ENCODE measurements at places on chromosomes 6 and 20.

- no peaks in the 10 kb centered on the region for H3K27me3 ChIP-seq
- no peak overlapping the region for H3K4me3 ChIP-seq
- no peak for DNase-seq
- H3K36me3 ChIP-seq = peaks cover 19% of the 10 kb centered on the region
- peak overlapping the region; percentile 31 for H3K27ac ChIP-seq
These were observed 38.8 kb downstream of the LYRM2 start for GRCh38 chr6:89599727-89600126.

- peaks cover 27% of the 10 kb centered on the region for H3K36me3 ChIP-seq
- H3K27ac ChIP-seq = no peak overlapping the region
- no peaks in the 10 kb centered on the region for H3K27me3 ChIP-seq
- H3K4me3 ChIP-seq = no peak overlapping the region
- DNase-seq = no peak
- H3K4me1 ChIP-seq = peaks cover 61% of the 10 kb centered on the region
These were observed 20.9 kb upstream of the NAA20 start for GRCh38 chr20:19996222-19996621.

DNA sequence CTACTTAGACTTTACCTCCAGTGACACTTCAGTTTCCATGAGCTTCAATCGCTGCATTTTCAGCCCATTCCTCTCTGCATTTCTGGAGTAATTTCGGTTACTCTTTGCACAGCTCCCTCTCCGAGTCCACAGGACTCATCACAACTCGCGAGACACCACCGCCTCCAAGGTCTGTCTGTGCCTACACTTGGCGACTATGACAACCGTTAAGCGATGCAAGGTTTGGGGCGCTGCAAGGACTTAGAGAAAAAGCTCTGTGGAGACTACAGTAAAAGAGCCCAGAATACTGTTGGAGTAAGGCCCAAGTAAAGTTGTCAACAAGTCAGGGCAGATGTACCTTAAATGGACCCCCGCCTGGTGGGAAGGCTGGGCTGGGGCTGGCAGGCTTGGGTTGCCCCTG lies 95.7 kb upstream of the RPS6KA2 start:
- no peak overlapping the region for H3K27ac ChIP-seq
- H3K36me3 ChIP-seq = no peaks in the 10 kb centered on the region
- no peak overlapping the region for H3K4me3 ChIP-seq
- no peak for DNase-seq

- H3K4me3 ChIP-seq = no peak overlapping the region
- DNase-seq = no peak
- no peaks in the 10 kb centered on the region for H3K27me3 ChIP-seq
- H3K27ac ChIP-seq = peak overlapping the region; percentile 72
These were observed 9.9 kb downstream of the DNMT3B start for GRCh38 chr20:32772046-32772445.

DNA sequence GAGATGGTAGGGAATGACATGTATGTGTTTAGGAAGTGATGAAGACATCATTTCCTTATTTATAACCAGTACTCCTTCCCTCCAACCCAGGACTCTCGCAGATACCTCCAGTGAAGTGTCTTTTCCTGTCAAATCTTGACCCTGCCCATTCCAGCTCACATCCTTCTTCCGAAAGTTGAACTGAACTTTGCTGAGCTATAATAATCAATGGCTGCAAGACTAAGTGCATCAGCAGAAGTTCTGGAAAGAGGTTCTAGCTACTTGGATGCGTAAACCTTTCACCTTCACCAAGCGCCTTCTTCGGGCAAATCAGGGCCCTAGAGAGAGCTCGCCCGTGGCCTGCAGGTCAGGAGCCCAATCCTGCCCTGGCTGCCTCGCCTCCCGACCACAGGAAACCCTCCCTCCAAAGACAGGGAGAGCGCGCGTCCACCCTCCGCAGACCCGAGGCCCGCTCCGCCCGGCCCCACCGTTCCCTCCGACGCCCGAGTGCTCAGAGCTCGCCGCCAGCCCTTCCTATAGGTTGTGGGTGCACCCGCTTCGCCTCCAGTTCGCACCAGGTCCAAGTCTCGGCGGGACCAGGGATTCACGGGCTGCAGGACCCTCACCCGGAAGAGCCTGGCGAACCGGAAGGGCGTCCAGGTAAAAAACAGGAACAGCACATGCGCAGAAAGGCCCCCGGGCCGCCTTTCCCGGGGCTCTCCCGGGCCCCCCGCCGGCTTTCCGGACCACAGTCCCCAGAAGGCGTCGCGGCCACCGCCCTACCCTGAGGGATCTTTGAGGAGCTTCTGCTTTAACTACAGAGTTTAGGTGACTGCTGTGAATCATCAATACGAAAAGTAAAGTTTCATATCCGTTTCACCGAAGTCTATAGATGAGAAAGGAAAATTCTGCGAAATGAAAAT lies at the start of gene ZNF334:
Gene ZNF334 (minus strand): TSS at position 617 of the 902 bp plus-strand sequence. CDS start 1,457 bp downstream, outside the sequence.
- no peaks in the 10 kb centered on the region for H3K4me1 ChIP-seq
- H3K4me3 ChIP-seq = peak within 1 kb of the TSS; percentile 95
- peak; percentile 76 for DNase-seq

DNA sequence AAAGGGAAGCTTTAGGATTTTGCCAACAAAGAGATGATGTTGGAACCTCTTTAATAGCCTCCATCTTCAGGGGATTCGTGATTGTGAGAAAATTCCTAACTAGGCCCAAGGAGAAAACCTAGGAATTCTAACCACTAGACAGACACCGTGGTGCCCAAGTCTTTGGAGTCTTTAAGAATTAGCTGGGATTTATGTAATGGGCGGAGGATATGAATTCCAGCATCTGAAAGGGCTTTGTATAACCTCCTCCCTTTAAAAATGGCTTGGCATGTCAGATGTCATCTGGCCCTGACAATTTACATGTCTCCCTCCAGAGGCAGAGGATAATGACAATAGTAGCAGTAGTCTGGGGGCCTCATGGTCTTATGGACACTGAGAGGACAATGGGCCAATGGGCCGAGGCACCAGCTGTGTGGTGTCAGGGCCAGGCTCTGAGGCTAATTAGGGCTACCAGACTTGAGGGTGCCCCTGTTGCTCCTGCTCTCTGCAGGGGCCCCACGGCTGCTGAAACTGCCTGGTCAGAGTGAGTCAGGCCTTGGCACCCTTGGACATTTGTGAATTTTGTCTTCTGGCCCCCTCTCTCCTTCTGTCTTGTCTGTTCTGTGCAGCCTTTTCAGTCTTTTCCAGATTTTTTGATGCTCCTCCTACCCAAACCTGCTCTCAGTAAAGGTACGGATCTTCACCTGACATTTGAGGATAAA lies 113.9 kb downstream of the EDN1 start:
- H3K27me3 ChIP-seq = peaks cover 2% of the 10 kb centered on the region
- no peak overlapping the region for H3K4me3 ChIP-seq
- H3K4me1 ChIP-seq = no peaks in the 10 kb centered on the region

DNA sequence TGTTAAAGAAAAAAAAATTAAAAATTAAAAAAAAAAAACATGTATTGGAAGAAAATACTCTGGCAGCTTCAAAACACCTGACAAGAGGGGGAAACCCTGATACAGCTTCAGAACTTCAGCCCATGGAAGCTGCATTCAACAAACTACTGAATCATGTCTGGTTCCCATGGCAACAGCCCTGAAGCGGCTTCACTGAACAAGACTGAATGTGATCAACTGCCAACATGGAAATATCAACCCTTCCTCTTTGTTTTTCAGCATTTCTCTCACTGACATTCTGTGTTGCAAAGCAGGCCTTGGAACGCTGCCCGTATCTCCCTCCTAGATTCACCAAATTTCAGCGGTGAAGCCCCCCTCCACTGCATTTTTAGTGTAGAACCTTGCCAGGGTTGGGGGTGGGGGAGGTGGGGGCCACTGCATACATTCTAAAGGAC lies 91.3 kb upstream of the SHLD1 start:
- H3K4me3 ChIP-seq = no peak overlapping the region
- H3K4me1 ChIP-seq = peaks cover 23% of the 10 kb centered on the region
- no peak for DNase-seq
- H3K27me3 ChIP-seq = no peaks in the 10 kb centered on the region
- no peaks in the 10 kb centered on the region for H3K36me3 ChIP-seq

GRCh38 chr6:130787726-130788500 lies 39.3 kb upstream of the SMLR1 start:
- no peak overlapping the region for H3K27ac ChIP-seq
- no peak for DNase-seq
- H3K4me3 ChIP-seq = no peak overlapping the region
- H3K4me1 ChIP-seq = no peaks in the 10 kb centered on the region
- peaks cover 4% of the 10 kb centered on the region for H3K27me3 ChIP-seq
